ENCODE measurements at places on chromosomes 5 and 9.

DNA sequence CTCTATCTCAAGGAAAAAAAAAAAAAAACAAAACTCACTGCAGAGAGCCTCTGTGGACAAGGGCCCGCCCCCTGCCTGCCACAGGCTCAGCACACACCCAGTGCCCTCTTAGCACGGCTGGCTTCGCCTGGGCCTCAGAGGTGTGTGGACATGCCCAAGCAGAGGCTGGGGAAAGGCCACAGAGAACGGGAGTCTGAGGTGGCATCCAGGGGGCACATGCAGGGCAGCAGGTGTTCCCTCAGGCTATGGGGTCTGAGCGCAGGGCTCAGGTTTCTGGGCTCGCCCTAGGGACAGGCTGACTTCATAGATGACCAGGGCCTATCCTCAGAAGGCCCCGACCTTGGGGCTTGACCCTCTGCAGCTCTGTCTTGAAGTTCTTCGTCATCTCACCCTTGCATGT is 138.7 kb downstream of the ZNF354C start:
- DNase-seq, result no peak

- no peak for DNase-seq
Measured at GRCh38 chr5:149310947-149311658, 34.2 kb upstream of the GRPEL2 start.

DNA sequence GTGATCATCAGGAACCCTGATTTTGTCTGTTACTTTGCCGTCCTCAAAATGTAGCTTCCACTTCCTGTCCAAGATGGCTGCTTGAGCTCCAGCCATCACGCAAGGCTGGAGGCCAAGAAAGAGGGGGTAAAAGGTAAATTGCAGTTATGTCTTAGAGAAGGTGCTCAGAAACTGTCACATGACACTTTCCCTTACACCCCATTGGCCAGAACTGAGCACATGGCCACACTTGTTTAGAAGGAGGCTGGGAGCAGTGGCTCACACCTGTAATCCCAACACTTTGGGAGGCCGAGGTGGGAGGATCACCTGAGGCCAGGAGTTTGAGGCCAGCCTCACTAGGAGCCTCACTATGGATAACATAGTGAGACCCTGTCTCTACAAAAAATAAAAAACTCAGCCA is 140.9 kb downstream of the RGS3 start:
- no peak for DNase-seq

DNA sequence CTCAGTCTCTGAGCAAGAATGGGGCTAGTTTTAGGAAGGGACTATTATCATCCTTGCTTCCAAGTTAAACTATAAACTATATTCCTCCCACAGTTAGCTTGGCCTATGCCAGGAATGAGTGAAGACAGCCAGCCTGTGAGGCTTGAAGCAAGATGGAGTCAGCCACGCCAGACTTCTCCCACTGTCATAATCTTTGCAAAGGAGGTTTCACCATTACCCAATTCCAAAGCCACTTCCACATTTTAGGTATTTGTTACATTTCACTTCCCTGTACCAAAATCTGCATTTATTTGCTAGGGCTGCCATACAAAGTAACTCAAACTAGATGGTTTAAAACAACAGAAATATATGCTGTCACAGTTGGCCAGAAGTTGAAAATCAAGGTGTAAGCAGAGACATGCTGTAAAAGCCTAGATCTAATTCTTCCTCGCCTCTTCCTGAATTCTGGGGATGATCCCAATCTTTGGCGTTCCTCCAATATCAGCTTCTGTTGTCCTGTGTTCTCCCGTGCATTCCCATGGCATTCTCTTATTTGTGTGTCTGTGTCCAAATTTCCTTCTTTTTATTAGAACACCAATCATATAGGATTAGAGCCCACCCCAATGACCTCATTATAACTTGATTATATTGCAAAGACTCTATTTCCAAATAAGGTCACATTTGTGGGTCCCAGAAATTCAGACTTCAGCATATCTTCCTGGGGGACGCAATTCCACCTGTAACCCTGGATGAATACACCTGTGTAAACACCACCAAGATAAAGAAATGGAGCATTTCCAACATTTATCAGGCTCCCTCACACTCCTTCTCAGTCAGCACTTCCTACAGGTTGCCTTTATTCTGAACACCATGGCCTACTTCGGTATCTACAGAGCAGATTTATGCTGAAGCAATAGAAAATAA is 126.8 kb downstream of the GCNT1 start:
- DNase-seq, result no peak

- no peak for DNase-seq
Measured at GRCh38 chr5:135240283-135240633, 158.8 kb downstream of the MACROH2A1 start.
